Stomach (tissue), 19 donors: ENCODE measurements at places on chromosomes 6 and 20. TPM values are rescaled to one million over a fixed set of nuclear protein-coding genes. Genes with fewer than 3 reads are reported as not detected.

The SIGLEC1 gene
- total RNA-seq = 9.1 TPM

The ZBP1 gene
- not detected for total RNA-seq

The TBXT gene
- not detected for total RNA-seq

The VSX1 gene
- total RNA-seq = not detected

DNA sequence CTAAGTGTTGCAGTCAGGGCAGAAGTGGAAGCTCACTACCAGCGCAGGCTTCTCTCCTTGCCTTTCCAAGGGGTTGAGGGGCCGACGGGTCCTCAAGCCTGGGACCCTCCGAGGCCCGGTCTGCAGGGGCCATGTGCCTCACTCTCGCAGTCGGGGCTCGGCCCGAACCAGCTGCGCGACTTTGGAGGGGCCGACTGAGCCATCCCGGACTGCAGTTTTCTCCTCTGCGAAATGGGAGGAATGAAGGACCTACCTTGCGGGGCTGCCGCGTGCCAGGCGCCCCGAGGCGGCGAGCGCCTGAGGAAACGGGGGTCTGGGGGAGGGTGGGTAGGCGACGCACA is 5.6 kb downstream of the LZTS3 start:
- H3K27me3 ChIP-seq = no peaks in the 10 kb centered on the region
- no peak for DNase-seq
- H3K36me3 ChIP-seq = no peaks in the 10 kb centered on the region
- H3K4me1 ChIP-seq = peaks cover 28% of the 10 kb centered on the region
- peak overlapping the region; percentile 48 for H3K4me3 ChIP-seq
- peak overlapping the region; percentile 74 for H3K27ac ChIP-seq
